ENCODE measurements at places on chromosomes 4 and X.

DNA sequence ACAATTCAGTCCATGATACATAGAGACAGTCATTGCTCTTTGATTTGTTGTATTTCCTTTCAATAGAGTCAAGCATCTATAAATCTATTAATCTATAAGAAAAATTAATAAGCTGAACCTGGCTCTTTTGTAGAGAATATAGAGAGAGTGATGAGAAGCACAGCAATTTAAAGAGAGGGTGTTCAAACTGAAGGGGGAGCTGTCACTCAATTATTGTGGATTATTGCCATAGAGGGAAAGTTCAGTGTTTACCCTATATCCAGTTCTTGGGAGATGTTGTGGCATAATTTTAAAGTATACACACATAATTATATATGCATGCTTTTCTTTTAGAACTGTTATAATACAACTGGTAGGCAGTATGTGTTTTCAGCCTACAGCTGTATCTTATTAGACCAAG lies 1469.0 kb upstream of the PABPC4L start:
- no peak for DNase-seq

- DNase-seq = no peak
Measured at GRCh38 chrX:154488336-154489075, 1.9 kb downstream of the SLC10A3 start.

GRCh38 chr4:143403553-143403820 lies 66.8 kb downstream of the GAB1 start:
- DNase-seq = no peak

DNA sequence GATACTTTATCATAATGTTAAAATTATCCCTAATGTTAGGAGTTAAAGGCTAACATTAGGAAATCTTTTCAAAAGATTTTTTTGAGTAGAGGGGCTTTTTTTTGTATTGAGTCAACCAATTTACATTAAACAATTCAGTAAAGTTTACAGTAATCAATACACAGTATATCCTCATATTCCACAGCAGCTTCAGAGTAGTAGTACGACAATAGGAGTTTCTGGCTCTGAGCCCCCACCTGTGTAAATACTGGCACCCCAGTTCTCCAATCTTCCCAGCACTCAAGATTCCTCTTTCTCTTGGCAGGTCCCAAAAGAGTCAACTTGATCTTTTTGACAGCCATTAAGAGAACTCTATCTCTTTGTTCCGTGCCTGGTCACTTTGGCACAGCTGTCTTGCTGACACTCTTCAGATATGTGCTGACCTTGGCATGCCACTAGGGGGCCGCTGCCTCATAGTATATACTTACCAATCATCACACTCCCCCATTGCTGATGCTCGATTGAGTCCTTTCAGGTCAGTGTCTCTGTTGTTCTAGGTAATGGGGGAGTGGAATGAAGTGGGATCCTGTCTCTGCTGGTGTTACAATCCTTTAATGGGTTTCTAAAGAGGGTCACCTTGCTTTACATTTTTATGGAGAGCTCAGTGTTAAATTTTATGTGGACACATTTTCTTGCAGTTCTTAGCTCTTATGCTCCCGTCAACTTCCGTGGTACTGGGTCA lies 19.5 kb upstream of the CCNI start:
- DNase-seq = peak; percentile 37

- no peak for DNase-seq
Measured at GRCh38 chrX:24789047-24789446, 95.3 kb downstream of the POLA1 start.

- no peak for DNase-seq
Measured at GRCh38 chr4:8732092-8732491, 139.5 kb downstream of the CPZ start.

DNA sequence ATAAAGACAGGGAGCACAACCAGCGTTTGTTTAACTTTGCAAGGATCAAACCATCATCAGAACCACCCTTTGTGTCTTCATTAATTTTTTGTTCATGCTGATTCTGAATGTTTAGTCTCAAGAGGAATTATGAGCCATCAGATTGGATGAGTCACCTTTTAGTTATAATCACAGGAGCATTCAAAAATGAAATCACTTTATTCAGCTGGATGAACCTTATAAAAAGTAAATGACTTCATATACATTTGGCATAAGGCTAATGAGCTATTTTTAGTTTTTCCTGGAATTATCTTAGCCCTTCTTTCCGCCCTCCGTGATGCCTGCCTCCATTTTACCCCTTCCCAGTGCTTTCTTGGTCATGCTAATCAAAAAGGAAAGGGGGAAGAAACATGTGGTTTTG lies 103.6 kb downstream of the SORBS2 start:
- no peak for DNase-seq

GRCh38 chrX:39492497-39493162 lies 605.1 kb downstream of the BCOR start:
- DNase-seq = no peak

GRCh38 chr4:41540687-41541086 lies 2.7 kb downstream of the LIMCH1 start:
- no peak for DNase-seq

- no peak for DNase-seq
Measured at GRCh38 chrX:70033348-70034051, 16.2 kb downstream of the AWAT2 start.

- DNase-seq = no peak
Measured at GRCh38 chr4:106172861-106173260, 143.1 kb downstream of the TBCK start.

Measured in stimulated activated CD8-positive, alpha-beta memory T cell treated with anti-CD3 and anti-CD28 coated beads, Interleukin-12 subunit alpha, Interleukin-12 subunit beta, amount 100 ng/mL, for 4 hours (primary cell).